NCI-H187 treated with DMSO at 0.1 percent for 48 hours (cell line): ENCODE measurements at places on chromosomes 4 and X.

DNA sequence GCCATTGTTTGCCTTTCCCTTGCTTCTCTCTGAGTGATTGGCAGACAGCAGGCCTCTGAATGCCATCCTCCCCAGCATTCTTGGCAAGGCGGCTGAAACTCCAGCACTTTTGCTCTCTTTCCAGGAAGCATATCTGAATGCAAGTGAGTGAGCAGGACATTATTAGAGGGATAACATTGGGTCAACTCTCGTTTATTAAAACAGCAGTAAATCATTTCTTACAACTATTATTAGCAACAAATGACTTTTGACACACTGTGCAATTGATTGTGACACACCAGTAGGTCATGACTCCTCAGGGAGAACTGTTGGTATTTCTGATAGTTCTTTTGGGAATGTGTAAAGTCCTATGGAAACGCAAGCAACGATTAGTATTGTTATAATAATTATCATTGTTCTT lies 103.8 kb downstream of the EFNB1 start:
- DNase-seq, result no peak

DNA sequence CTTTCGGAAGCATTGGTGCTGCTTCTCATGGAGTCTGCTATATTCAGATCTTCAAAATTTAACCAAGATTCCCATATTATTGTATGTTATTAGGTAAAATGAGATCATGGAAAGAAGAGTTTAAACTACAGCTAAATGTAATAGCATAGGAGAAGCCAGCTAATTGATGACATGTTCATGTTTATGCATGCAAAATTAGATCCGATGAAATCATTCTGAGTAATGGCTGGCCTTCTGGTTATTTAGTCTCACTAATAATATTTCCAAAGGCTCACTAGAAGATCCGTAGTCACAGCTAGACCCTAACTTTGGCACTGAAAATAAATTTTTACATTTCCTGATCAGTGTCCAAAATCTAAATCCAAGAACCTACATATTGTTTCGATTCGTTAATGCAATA lies 19.8 kb upstream of the PHKA2 start:
- no peak for DNase-seq

DNA sequence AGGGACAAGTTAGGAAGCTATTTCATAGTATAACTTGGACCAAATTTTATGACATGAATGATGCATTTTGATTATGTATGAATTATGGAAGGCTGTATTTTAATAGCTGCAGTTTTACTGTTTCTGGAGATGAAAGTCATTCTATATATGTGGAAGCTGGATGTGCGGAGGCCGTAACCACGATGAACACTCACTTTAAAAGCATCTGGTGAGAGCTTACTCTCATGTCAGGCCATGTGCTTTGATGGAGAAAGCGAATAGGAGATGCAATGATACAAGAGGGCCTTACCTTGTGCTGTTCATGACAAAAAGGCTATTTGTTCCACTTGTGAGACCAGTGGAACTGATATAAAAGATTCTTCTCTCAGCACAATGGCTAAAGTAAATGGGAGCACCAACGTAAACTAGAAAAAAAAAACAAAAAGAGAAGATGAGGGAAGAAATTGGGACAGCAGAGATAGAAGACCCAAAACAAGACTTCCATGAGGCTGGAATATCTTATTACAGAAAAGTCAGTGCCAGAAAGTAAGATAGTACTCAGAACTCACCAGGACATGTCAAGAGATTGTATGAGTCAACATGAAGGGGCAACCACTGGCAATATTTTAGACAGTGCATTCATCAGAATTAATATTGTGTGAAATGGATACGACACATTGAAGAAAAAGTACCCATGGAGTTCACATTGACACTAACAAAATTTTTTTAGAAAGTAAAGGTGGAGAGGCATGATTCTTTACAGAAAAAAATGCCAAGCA lies 63.3 kb upstream of the GAB1 start:
- no peak for DNase-seq

- no peak for DNase-seq
These were observed 189.6 kb upstream of the NHS start for GRCh38 chrX:17185431-17185830.

- DNase-seq, result no peak
These were observed 52.2 kb downstream of the ANK2 start for GRCh38 chr4:113101669-113102068.

DNA sequence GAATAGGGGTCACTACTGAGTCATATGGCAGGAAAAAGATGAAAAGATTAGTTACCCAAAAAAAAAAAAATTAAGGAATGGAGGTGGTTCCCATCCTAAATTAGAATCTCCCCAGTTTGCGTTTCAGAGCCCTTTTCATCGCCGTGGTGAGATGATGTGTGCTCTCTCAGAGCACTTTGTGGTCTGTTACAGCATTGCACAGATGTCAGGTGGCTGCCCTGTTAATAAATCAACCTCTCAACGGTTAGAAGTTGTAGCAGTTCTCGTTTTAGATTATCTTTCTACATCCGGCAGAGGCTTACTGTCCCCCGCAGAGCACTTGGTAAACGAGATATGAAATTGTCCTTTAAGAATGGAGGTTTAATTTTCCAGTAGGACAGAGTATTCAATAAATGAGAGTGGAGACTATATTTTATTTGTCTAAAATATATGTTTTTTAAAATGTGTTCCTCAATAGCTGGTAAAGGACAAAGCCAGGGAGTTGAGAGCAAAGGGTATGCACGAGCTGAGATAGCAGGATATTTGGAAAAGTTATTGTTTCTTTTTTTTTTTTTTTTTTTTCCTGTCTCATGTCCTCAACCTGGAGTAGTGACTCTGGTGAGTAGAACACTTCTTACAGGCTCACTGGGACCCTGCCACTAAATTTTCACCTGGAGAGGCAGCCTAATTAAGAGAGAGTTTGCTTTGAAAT lies 26.9 kb downstream of the AFF1 start:
- peak; percentile 87 for DNase-seq

GRCh38 chr4:62133101-62133897 lies 933.2 kb downstream of the ADGRL3 start:
- DNase-seq, result no peak

- DNase-seq, result no peak
These were observed 12.2 kb downstream of the MGAT4D start for GRCh38 chr4:140485939-140486338.

- no peak for DNase-seq
These were observed 6.9 kb upstream of the AFF1 start for GRCh38 chr4:86927843-86928395.

- DNase-seq, result no peak
These were observed 9.7 kb upstream of the LSM6 start for GRCh38 chr4:146165840-146166239.

DNA sequence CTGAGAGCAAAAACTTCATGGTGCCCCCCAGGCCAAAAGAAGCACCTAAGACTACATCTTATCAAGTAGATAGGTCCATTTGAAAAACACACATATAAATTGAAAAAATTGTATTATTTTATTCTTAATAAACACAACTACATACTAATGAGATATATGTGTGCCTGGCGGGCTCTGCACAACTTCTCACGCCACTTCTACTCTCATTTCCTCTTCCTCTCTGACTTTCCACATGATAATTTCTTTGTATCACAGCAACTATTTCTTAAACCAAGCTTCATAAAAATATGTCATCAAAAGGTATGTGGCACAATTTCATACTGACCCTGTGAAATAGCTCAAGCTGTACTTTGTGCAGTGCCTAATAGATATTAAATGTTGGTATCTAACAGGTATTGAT lies 10.7 kb upstream of the NPY2R start:
- DNase-seq, result no peak

- no peak for DNase-seq
These were observed 62.8 kb downstream of the FAM193A start for GRCh38 chr4:2599304-2599654.

DNA sequence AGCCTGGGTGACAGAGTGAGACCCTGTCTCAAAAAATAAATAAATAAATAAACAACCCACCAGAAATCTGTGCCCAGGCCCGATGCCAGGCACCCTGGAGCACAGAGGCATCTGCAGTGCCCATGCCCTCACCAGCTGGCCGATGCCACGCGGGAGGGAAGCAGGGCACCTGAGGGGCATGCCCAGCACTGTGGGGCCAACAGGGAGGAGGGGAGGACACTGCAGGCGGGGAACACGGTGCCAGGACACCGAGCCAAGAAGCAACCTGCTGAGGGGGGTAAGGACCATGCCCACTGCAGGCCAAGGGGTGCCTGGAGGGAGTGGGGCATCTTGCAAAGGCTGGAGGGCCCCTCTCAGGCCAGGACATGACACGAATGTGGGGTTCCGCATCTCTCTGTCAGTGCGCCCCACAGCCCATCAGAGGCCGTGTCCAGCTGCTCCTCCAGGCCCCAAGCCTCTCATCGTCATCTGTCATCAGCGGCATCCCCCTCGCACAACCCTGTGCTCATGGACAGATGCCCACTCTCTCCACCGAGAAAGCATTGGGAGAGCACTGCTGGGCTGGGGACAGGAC lies 13.3 kb upstream of the DUSP9 start:
- DNase-seq, result no peak

GRCh38 chr4:16667464-16667863 lies 231.0 kb downstream of the LDB2 start:
- no peak for DNase-seq

GRCh38 chrX:24842486-24842885 lies 148.8 kb downstream of the POLA1 start:
- DNase-seq, result no peak

DNA sequence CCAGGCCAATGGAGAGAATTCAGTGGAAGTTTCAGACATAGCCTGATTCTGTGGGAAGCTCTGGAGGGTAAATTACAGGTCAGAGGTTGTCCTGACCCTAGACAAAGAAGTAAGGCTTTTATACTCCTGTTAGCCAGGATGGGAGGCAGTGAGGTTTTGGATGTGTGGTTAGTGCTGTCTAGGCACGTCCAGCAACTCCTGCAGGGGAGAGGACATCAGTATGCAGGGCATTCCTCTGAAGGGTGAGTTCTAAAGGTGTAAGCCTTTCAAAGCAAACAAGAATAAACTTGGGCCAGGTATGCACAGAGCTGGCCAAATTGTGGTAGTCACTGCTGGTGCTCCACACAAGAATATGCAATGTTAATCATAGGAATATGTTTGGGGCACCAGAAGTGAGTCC lies 562.5 kb downstream of the CCSER1 start:
- no peak for DNase-seq

GRCh38 chr4:177901786-177902185 lies 459.5 kb upstream of the AGA start:
- no peak for DNase-seq

DNA sequence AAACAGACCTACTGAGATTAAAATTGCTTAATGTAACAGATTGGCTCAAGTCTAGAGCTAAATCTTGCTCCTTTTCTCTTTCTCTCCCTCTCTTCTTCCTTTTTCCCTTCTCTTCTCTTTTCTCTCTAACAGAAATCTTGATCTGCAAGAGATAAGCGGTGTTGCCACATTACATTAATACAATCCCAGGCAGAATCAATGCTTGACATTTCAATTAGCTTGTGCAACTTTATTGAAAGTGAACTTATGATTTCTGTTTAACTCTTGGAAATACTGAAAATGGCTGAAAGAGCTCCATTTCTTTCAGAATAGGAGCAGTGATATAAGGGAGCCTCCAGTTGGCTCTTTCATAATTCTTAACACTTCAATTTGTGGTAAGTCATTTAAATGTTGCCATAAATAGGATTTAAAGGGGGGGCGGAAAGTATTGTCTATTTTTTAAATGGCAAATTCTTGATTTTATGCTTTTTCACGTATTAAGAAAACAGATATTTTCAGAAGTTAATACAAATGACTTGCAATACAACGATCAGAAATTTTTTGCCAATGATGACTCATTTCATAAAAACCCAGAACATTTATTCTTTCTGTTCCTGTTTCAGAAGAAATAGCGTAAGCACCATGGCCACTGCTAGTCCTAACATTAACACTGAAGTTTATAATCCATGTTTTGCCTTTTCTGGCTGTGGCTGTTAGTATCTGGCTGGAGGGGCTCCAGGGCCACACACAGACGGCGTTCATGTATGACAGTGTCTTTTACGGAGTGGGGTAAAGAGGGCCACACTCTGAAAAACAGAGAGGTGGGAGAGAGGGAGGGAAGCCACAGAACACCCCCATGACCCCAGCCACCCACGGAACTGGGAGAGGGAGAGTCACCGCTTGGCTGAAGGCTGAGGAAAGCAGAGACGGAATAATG lies 115.7 kb upstream of the FAT1 start:
- DNase-seq, result no peak

DNA sequence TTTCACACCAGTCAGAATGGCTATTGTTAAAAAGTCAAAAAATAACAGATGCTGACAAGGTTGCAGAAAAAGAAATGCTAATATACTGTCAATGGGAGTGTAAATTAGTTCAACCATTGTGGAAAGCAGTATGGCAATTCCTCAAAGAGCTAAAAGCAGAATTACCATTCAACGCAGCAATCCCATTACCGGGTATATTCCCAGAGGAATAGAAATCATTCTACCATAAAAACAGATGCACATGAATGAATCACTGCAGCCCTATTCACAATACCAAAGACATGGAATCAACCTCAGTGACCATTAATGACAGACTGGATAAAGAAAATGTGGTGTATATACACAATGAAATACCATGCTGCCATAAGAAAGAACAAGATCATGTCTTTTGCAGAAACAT lies 243.0 kb downstream of the STPG2 start:
- no peak for DNase-seq
